ENCODE measurements at places on chromosomes 1 and 21.

DNA sequence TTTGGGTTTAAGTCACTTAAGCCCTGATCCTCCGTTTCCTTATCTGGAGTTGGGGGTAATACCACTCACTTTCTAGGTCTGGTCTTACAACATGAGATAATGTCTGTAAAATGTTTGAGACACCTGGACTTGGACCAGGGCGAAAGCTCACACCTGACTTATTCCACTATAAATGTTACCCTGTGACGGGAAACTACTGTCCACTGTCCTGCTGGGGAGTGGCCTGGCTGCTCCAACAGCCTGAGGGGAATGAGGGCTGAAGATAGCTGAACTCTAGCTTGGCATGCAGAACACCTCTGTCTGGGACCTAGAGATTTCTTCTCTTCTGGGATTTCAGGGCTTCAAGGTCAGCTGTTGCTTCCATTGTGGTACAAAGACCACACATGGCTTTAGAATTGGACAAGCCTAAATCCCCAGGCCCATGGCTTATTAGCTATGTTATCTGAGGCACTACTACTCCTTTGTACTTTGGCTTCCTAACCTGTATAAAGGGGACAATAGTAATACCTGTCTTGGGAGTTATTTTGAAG, 9.5 kb upstream of the A3GALT2 start:
- no peak for DNase-seq

GRCh38 chr21:15850645-15851044, 120.9 kb downstream of the USP25 start:
- no peak for DNase-seq

GRCh38 chr1:156911577-156912298, 8.7 kb upstream of the LRRC71 start:
- DNase-seq, result no peak

DNA sequence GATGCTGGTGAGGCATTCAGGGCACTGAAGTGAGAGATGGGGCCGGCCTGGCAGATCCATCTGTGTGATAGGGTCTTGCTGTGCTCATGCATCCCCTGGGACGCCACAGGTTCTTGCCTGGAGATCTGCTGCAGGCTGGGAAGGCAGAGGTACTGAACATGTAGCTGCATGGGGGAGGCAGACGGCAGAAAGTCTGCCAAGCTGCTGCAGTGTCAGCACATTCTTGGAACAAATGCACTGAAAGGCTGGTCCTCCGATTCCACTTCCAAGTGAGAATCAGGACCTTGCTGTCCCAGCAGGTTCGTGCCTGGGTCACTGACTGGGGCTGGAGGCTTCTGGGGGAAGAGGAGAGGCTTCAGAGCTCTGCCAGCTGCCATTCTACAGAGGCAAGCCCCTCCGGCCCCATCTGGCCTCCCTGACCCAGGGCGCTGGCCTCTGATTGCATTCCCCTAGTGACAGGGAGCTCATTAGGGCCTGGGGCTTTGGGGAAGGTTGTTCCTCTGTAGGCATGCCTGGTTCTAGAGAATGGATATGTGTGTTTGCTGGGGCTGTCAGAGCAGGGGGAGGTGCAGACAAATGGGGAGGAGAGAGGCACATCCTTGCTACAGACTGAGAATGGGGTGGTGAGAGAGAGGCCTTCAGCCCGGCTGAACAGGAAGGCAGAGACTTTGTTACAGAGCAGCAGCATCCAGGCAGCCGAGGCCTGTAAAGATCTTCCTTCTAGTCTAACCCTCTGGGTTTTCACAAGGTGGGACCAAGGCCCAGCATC, 174.0 kb downstream of the TRABD2B start:
- DNase-seq, result no peak

DNA sequence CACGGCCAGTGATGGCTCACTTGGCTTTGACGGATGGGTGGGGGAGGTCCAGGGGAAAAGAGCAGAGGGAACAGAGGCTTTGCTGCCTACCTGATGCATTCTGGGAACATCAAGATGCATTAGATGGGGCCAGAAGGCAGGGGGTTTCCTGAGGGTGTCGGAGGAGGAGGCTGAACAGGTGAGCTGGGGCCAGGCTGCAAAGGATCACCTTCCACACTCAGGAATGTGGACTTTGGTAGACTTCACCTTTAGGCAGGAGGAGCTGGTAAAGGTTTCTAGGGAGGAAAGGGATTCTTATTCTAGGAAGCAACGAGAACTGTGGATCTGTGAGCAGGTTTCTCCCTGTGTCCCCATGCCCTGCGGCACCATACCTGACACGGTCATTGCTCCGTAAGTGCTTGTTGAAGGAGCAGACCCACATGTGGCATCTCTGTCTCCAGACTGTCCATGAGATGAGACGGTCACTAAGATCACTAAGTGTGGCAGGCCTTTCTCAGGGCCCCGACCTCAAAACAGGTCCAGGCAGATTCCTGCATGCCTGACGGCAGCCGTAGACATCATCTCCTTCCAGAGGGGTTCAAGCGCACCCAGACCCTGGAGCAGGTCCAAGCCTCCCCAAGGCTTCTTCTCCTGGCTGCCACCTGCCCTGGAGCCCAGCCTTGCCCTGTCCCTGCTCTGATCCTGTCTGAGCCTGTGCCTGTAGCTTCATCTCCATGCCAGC, 89.1 kb upstream of the SLC25A33 start:
- DNase-seq, result no peak
